ENCODE measurements at places on chromosomes 4 and X.

DNA sequence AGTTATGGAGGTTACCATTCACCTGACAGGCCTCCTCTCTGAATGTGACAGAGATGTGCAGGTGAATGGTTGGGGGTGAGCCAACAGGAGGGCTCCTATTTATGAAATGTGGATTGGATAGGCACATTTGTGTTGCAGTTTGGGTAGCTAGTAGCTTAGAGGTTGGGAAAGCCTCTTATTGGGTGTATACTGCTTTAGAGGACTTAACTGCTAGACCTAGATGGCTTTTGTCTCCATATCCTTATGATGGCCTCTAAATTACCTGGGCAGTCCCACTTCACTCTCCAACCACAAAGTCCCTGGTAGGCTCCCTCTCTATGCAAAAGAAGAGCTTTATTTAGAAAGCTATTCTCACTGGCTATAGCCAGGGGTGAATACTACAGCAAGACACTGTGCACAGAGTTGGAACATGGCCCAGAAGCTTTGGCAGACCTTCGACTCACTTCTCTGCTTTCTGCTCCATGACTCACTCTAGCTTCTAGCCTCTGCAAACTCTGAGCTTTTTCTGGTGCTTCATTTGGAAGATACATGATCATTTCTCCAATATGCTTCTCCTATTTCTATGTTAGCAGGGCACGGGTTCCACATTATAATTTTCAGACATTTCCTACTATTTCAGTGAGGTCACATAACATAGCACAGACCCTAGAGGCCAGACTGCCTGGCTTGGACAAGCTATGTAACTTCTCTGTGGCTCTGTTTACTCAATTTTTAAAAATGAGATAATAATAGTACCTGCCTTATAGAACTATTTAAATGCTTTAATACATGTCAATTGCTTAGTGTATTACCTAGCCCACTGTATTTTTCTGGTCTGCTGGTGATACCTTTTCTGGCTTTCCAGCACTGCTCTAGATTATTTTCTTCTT is 6.0 kb upstream of the VGLL1 start:
- DNase-seq: peak; percentile 6

- DNase-seq: no peak
These were observed 636.3 kb upstream of the FTHL17 start for GRCh38 chrX:31708116-31708515.

- peak; percentile 81 for DNase-seq
These were observed 73.1 kb downstream of the PACRGL start for GRCh38 chr4:20773144-20773997.

DNA sequence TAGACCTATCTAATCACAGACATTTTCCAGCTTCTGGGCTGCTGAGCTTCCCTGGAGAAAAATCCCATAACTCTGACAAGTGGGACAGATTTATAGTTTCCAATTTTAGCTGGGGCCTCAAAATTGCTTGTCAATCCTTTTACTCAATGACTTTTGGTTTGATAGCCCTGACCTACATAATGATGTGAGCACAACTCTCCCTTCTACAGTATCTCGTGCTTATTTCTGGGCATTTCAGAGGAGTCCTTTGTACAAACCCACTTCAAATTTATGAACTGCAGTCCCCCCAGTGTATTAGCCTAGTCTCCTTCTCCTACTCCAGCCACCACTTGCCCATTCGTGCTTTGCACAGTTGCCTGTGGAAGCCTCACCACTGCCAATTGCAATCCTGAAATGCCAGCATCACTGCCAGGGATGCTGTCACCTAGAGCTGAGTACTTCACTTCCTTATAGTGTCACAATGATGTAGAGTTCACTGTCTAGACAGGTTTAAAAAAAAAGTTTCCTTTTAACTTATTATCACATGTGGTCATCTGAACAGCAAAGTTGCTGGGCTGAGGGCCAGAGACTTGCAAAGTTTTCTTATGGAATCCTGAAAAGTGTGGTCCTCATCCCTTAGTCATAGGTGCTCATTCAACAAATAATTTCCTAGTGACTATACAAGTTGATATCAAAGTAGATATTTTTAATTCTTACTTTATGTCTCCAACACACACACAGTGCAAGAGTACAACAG is 21.2 kb downstream of the TRAM1L1 start:
- DNase-seq: no peak

GRCh38 chr4:47406408-47406807 is 57.1 kb downstream of the COMMD8 start:
- no peak for DNase-seq

DNA sequence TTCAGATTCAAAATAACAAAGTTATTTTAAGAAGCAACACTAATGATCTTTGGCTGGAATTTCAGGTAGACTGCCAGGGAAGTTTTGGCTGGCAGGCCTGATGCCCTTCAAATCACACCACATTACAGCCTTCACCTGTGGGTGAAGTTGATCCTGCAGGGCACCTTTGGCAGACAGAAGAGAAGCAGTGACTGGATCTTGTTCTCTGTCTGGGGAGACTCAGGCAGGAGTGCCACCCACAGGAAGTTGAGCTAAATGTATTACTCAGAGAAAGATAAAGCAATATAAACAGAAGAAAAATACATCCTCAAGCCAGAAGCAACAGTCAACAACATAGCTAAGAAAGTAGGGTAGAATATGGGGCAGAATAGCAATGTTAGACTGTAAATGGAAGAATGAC is 12.8 kb upstream of the CFAP299 start:
- DNase-seq: peak; percentile 41

DNA sequence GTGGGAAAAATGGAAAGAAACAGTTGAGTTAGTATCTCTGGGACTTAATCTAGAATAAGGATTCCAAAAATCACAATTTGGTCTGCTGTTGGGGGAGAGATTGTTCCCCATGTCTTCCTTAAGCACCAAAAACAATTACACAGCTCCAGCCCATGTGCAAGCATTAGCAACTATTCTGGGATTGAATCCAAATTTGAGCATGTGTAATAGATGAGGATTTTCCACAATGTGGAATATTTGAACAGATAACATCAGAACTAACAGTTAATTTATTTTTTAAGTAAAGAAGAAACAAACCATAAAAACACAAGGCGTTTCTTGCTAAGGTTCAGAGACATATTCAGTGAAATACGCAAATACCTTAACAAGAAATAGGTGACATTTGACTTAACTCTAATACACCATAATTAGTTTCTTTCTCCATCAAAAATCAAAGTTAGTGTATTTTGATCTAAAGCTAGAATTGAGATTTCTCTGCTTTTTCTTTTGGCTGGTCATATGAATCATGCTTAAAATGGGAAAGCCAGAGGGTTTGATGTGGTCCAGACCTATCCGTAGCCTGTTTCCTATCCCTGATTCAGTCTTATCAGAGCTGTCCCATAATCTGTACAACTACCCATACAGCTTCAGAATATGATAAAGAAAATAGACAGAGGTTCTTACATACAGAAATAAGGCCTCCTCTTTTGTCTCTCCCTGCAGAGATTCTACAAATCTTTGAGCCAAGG is 413.4 kb downstream of the PACRGL start:
- peak; percentile 21 for DNase-seq

- DNase-seq: no peak
These were observed 44.8 kb downstream of the GAB1 start for GRCh38 chr4:143381189-143382118.

- DNase-seq: no peak
These were observed 82.6 kb downstream of the LUZP4 start for GRCh38 chrX:115372152-115372551.

GRCh38 chr4:77007358-77008230 is 58.0 kb downstream of the SEPTIN11 start:
- no peak for DNase-seq

DNA sequence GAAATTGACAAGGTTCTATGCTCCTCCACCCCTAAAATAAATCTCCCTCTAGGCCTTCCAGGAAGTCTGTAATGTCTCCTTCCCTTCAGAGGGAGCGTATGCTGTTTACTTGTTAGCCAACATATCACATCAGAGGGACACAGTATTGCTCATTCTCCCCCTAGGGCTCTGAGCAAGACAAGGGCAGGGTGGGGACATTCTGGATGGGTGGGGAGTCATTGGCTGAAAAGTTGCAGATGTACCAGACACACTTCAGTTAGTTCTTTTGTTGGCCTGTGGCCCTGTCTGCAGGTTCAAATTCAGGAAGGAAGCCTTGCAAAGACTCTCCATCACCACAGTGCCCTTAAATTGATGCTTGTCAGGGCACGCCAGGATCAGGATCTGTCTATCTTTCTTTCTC is 106.3 kb upstream of the TEX13D start:
- no peak for DNase-seq

- no peak for DNase-seq
These were observed 52.5 kb upstream of the TTC29 start for GRCh38 chr4:146998157-146998556.

DNA sequence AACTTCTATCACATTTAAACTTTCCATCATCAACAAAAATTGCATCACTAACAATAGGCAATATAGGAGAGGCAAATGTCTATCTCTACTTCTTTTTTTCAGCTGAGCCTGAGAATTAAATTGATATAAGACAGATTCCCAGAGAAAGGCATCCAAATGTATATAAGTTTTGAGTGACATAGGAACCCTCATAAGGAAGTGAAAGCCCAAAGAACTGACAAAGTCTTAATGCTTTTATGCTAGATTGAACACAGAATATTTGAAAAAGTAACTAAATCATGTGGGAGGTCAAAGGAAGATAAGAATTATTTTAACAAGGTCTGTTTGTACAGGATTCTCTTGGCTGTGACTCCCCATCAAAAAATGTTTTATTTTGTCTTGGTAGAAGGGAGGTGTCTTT is 714.9 kb downstream of the GRXCR1 start:
- no peak for DNase-seq

DNA sequence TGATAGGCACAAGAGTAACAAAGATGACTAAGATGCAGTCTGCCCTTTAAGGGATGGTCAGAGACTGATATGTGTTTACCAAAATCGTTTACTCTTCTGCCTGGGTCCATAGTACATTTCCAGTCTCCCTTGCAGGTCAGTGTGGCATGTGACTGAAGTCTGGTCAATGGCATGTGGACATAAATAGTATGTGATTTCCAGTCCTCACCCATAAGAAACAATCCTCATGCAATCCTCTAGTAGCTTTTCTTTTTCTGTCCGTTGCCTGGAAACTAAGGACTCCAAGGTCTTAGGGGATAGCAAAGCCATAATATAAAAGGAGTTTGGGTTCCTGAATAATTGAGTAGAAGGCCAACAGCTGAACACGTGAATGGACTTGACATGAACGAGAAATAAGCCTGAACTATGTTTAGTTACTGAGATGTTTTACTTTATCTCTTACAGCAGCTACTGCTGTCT is 1.1 kb downstream of the SLC9B2 start:
- peak; percentile 68 for DNase-seq

DNA sequence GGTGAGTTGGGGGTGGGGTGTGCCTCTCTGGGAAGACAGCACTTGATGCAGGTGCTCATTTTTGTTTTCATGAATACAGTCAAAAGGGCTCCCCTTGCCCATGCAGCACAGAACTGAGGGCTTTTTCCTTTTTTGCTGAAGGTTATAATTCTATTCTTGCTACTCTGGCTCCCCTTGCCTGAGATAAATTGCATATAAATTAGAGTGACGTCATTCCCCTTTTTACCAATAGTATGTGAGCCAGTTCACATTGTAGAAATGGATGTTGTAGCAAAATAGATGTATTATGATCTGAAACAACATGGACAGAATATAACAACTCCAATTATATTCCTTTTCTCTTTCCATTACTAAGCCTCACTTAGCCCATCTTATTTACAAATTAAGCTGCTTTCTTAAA is 28.4 kb downstream of the CXorf58 start:
- no peak for DNase-seq

DNA sequence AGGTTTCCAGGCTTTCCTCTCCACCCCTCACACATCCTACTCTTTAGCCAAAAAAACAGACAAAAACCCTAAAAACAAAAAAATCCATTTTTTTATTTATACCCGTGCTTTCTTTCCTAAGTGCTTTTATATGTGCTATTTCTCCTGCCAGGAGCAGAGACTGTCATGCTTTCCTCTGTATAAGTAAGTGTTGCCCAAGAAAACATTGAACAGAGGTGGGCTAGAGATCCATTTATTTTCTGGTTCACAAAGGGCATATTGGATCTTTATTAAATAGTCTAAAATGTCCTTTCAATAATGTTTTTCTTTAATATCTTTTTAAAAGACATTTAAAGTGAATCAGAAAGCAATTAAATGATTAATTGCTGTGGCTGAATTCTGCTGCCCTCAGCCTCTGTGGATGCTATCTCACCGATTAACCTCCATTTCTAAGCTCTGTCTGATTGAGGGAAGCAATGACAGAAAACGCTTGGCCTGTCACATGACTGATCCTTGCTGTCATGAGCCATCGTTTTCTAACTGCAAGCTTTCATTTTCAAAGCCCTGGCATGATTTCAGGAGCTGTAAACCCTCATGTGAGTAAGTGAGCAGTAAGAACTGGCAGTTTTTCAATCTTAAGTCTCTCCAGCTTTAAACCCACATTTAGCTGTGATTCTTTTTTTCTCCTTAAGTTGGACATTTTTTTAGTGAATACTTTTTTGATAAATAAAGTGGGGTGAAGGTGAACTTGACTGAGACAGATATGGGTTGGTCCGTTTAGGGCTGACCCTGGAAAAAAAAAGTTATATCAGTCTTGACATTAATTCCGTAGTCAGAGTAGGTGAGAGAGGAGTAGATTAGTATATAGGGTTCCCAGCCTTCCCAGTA is 180.7 kb upstream of the PGRMC2 start:
- no peak for DNase-seq

DNA sequence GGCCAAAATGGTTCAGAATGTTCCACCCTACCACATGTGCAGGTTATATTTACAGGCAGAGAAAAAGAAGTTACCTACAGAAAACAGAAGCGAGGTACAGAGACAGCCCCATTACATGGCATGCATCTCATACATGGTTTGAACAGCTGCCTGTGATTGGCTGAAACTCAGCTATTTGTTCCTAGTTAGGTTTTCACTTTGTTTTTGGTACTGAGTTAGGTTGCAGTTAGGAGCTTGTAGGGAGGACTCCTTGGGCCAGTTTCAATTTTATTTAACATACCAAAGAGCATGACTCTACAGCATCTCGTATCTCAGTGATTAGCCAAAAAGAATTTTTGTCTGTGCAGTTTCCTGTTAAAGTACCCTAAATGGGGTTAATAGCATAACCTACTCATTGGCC is 392.0 kb downstream of the MAPK10 start:
- no peak for DNase-seq

DNA sequence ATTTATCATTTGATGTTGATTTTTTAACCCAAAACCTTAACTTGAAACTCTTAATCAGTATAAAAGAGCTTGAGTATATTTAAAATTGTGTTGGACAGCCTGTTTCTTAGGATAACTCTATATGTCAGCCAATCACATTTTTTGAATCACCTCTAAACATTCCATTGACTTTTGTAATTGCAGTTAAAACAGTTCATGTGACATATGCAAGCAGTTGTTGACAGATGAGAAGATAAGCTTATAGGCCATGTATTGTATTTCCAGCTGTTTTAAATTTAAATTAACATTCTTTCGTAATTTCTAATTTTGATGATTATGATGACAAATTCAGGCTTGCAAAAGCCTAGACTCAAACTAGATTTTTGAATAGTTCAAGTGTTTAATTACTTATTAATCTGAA is 17.4 kb downstream of the VEGFC start:
- no peak for DNase-seq

- DNase-seq: no peak
These were observed 1710.5 kb upstream of the TENM3 start for GRCh38 chr4:180532691-180533090.

All from cerebellar cortex (tissue), 1 donor.